Stimulated activated CD8-positive, alpha-beta memory T cell treated with anti-CD3 and anti-CD28 coated beads, Interleukin-7, amount 100 ng/mL, for 48 hours (primary cell): ENCODE measurements at places on chromosomes 4 and X.

GRCh38 chrX:154968353-154968752 lies 54.2 kb downstream of the F8 start:
- DNase-seq, result no peak

DNA sequence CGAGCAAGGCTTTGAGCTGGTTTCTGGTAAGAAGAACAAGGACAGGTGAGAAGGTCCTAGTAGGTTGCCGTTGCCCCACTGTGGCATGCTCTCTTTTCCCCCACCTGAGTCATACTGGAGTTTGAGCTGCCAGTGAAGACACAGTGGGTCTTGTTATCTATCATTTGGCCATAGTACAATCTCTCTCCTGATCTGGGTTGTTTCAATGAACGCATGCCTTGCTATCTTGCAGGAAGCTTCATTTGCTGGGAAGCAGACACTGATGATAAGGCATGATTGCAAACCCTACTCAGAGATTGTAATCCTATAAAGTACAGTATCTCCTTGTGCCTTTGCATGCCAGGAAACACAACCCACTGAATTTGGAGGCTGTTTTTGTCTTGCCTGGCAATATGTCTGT lies 77.4 kb downstream of the CLNK start:
- no peak for DNase-seq

- no peak for DNase-seq
Observed at GRCh38 chr4:89928838-89929237, 34.2 kb downstream of the MMRN1 start.

- DNase-seq, result no peak
Observed at GRCh38 chr4:2304321-2304876, 42.5 kb upstream of the MXD4 start.

DNA sequence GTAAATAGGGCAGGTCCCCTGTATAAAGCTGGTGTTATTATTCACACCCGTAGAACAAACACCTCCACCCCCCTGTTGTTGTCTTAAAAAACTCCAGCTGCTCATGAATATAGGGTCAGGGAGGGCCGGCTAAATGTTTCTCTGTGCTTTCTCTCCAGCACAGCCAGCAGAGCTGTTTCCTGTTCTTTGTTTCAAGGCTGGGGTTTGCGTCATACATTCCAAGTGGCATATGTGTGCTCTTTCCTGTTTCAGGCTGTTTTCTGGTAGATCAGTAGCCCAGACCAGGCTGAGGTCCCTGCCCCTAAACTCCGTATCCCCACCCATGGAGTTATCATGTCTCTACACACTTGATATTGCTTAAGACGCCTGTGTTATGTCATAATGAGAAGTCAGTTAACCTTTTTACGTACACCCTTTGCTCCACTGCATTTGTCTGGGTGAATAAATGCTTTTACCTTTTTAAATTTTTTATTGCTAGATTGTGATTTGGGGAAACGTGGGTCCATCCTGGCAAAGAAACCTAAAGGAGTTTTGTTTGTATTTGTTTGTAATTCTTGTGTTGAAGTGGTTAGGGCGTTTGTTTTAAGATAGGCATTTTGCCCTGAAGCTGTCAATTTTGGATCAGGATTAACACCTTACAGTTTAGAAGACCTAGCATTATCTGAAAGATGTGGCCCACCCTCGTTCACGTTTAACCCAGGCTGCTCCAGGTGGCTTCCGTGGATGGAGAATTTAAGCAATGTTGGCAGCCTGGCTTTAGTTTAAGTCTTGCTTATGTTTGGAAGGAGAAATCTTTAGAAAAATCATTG lies 3.3 kb downstream of the KLF3 start:
- no peak for DNase-seq

GRCh38 chr4:163148466-163149336 lies 18.0 kb downstream of the NAF1 start:
- no peak for DNase-seq

- DNase-seq, result no peak
Observed at GRCh38 chr4:88097301-88097700, 61.1 kb downstream of the ABCG2 start.

DNA sequence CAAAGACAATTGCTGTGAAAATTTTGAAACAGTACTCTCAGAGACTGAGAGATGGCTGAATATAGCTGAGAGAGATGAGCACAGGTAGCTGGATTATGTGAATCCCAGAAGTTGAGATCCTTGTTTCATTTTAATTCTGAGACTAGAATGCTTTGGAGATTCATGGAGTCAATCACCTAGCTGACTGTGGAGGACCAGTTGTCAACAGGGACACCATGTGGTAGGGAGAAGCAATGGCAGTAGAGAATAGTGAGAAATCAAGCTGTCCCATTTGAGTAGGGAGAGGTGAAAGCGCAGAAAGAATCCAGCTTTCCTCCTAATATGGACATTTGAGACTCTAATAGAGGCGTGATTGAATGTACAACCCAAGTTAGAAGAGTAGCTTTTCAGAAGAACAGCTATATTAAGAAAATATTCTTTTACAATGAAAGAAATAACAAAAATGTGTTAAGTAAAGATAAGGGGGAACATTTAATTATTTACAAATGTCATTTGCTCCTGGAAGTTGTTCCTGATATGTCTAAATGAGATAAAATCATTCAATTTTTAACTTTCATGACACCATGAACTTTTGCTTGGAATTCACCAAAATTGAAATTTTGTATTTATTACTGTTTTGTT lies 30.3 kb upstream of the GLRB start:
- DNase-seq, result no peak

DNA sequence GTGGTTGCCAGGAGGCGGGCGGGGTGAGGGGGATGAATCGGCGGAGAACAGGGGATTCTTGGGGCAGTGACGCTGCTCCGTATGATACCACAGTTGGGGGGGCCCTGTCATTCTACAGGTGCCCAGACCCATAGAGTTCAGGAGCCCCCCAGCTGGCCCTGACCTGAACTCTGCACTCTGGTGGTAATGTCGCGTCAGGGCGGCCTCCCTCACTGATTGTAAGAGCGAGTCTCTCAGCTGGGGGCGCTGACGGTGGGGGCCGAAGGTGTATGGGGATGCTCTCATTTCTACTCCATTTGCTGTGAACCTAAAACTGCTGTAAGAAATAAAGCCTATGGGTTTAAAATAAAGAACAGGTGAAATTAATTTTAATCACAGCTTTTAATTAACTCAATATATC lies 91.8 kb upstream of the PSAPL1 start:
- DNase-seq, result no peak

- no peak for DNase-seq
Observed at GRCh38 chr4:33060674-33061542, 2340.7 kb downstream of the PCDH7 start.

DNA sequence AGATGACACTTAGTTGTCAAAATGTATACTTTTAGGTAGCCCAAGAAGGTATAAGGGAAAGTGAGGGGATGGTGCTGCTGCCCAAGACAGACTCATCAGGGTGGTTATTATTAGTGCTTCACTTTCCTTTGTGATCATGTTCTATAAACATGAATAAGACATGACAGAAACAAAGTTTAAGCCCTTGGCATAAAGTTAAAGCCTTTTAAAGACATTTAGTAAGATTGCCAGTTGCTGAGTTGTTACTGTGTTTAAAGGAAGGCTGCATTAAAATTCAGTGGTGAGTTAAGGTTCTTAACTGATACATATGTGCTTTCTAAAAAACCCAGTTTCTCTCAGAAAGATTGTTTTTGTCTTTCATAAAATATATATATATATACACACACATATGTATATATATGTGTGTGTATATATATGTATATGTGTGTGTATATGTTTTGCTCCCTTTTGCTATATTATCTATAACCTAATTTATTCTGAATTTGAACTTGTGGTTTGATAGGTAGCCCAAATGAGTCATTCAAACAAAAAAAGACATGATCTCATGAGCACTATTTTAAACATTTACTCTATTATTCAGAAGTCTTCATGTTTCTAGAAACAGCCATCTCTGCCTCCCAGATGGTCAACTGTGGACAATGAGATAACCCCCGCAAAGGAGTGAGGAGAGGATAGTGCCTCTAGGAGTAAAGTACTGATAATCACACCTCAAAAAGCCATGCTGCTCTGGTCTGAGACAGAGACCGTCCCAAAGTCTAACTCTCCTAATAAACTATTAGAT lies 98.1 kb upstream of the OTUD4 start:
- no peak for DNase-seq

DNA sequence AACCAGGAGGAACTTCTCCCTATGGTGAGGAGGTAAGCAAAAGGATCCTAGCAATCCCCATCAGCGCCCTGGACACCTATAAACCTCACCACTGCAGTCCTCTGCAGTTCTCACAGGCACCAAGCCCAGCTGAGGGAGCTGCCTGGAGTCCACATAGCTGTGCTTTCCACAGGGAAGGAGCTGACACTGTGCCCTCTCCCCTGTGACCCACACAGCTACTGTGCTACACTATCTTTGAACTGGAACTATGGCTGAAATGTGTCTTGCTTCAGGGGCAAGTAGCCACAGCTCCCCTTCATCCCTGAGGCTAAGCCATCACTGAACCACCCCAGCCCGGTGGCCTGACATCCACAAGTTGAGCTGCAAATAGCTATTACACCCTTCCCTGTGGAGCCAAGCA lies 208.5 kb upstream of the RPL34 start:
- no peak for DNase-seq

DNA sequence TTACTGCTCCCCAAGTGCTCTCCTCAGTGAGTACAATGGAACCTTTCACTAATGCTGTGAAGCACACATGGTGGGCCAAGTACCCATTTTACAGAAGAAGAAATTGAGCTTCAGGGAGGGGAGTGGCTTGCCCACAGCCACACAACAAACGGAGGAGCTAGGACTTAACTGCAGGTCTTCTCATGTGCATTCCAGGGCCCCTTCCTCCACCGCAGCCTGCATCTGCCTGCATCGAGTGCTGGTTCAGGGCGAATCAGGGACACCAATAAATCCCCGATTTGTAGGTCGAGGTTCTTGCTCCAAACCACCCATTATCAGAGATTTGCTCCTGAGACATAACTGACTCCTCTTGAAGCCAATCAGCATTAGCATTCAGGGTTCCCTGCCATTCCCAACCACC lies 100.9 kb downstream of the MAMLD1 start:
- DNase-seq, result no peak

GRCh38 chr4:33085709-33086108 lies 2365.5 kb downstream of the PCDH7 start:
- no peak for DNase-seq

GRCh38 chr4:116618638-116619037 lies 466.7 kb downstream of the TRAM1L1 start:
- no peak for DNase-seq

GRCh38 chrX:136783159-136783558 lies 2.4 kb upstream of the ARHGEF6 start:
- no peak for DNase-seq

GRCh38 chr4:22498866-22499265 lies 17.0 kb downstream of the ADGRA3 start:
- no peak for DNase-seq

GRCh38 chr4:94351319-94351718 lies 8.7 kb upstream of the HPGDS start:
- no peak for DNase-seq

GRCh38 chr4:72505314-72505744 lies 63.7 kb downstream of the ADAMTS3 start:
- DNase-seq, result no peak

- no peak for DNase-seq
Observed at GRCh38 chr4:52234561-52235440, 183.7 kb downstream of the SPATA18 start.

- peak; percentile 56 for DNase-seq
Observed at GRCh38 chr4:109588176-109588575, 28.1 kb downstream of the MCUB start.

- peak; percentile 68 for DNase-seq
Observed at GRCh38 chr4:40280586-40280985, 54.5 kb upstream of the CHRNA9 start.

GRCh38 chr4:52713456-52713937 lies 37.7 kb downstream of the ERVMER34-1 start:
- no peak for DNase-seq

GRCh38 chr4:119046263-119046662 lies 89.4 kb upstream of the MYOZ2 start:
- no peak for DNase-seq

GRCh38 chr4:90113881-90114457 lies 13.2 kb upstream of the CCSER1 start:
- DNase-seq, result no peak

GRCh38 chrX:97026406-97026805 lies 142.7 kb downstream of the RPA4 start:
- no peak for DNase-seq

DNA sequence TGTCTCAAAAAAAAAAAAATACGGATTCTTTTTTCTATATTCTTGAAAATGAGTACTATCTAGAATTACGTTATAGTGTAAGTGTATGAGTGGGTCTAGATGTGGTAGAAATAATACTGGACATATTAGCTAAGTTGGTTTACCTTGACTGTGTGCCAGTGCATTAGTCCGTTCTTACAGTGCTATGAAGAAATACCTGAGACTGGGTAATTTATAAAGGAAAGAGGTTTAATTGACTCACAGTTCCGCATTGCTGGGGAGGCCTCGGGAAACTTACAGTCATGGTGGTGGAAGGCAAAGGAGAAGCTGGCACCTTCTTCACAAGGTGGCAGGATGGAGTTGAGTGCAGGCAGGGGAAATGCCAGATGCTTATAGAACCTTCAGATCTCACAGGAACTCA lies 92.4 kb downstream of the ARHGAP10 start:
- DNase-seq, result no peak

DNA sequence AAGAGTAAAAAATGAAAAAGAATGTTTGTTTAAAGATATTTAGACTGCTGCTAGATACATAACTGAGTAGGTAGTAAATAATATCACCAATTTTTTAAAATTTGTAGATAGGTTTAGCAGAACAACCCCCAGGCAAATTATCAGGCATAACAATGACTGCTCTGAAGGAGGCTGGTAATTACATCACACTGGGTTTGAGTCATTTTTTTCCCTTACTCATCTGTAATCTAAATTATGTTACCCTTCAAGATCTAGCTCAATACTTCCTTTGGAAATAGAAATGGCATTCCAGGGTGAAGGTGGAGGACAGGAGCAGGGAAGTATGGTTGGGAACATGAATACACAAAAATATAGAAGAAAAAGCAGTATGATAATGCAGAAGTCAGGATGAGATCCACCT lies 431.6 kb upstream of the MAOA start:
- DNase-seq, result no peak

DNA sequence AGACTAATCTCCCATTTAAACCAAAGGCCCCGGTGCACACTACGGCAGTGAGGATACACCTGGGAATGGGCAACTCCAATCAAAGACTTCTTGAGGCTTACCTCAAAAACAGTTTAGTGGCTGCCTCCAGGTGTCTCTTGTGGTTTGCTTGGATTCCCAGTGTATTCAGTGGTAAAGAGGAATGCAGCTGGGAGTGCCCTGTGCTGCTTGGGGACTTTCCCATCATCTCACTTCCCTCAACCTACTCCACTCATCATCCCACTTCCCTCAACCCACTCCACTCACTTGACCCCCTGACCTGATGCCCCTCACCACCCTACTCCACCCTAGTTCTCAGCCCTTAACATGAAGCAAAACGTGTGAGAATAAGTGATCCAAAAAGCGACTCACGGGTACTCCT lies 177.3 kb upstream of the ETNPPL start:
- DNase-seq, result no peak

DNA sequence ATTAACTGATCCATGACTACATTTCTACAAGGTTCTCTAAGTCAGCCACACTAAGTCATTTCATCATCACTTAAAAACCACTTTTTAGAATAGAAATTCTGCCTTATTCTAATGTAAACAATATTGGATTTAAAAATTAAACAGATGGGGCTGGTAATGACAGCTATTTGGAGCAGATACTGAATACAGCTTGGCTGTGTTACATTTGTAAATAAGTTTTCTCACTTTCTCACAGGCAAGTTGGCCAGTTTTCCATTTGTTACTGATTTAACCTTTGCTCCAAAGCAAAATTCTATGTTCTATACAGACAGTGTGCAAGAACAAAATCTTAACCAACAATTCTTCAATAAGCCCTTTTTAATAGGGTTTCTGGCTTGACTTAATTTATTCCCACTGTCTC lies 370.7 kb downstream of the GRIA2 start:
- no peak for DNase-seq
